ENCODE measurements at places on chromosomes 3 and 15.

DNA sequence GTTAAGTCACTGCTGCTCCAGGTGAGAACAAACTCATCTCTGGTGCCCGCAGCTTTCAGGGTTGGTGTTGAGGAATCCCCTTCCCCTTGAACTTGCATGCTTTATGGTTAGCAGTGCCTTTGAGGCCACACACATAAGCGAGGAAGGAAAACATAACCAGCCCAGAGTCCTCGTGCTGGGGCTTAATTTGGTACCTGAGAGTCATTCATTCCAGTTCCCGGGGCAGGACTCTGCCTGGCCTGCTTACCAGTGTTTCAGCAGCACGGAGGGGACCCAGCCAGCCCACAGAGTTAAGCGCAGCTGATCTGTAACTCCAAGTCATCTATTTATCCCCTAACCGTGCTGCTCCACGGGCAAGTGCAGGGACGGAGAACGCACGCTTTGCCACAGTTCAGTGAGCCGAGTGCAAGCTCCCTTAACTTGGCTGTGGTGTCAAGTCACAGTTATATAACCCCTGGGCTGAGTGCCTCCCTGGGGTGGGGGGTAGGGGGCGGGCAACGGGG, 302.3 kb upstream of the ICE2 start:
- DNase-seq, result no peak

DNA sequence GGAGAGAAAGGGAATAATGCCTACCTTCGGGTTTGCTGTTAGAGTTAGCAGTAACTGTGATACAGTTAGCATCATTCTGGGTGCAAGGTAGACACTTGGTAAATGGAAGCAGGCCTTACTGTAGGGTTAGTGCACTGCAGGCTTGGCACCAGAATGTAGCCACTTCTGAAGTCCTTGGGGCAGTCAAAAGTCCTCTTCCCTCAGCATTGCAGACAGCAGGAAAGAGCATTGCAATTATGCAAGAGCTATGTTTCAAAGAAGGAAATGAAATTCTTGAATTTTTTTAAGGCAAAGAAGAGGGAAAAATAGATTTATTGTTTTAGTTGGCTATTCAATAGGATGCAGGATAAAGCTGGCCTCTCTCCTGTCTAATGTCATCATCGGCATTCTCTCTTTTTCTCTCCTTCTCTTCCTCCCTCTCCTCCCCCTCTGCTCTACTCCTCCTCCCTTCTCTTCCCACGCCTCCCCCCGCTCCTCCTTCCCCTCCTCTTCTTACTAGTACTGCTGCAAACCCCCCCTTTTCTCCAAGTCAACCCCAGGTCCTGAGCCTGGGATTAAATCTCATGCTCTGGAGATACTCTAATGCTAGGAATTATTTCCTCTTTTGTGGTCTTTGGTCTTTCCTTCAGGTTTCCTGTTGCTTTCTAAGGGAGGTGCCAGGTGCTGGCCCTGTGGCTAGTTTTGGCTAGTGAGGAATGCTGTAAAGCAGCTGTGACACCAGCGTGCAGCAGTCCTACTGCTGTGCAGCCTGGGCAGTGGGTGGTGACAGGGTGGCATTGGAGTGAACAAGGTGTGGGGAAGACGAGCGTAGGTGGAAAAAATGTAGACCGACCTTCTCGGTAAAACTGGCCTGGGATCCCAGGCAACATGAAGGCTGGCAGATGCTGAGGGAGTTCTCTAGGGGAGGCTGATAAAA, 21.7 kb downstream of the EEFSEC start:
- peak; percentile 33 for DNase-seq

GRCh38 chr3:161081633-161082032, 23.5 kb downstream of the B3GALNT1 start:
- DNase-seq, result peak; percentile 51

GRCh38 chr3:42159706-42160472, 68.7 kb downstream of the TRAK1 start:
- DNase-seq, result peak; percentile 21

DNA sequence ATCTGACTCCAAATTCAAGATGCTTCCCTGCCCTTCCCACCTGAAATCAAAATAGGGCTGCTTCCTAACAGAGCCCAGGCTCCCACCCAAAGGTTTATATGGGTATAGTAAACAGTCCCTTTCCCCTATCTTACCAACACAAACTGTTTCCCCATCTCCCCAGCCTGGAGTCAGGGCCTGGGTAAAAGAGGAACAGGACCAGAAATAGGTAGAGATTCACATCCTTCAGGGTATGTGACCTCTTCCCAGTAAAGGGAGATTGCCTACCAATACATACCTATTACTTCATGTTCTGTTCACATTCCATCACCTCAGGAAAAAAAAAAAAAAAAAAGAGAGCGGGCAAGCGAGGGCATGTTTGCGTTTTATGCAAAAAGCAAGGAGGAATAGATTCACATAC, 9.7 kb upstream of the SHF start:
- DNase-seq, result no peak

DNA sequence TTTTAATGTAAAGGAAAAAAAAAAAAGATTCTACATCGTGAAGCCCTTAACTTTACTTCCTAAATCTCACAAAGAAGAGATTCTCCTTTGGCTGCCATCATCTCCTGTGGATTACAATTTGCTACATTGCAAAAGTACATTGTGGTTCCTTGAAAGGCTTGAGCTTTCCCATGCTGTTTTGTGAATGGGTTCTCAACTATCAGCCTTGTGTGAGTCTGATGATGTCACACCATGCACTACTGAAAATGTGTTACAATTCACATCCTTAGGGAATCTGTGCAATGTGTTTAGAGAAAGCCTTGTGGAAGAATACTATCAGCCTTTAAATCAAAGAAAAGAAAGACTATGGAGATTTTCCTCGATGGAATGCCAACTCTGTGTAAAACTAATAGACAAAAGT, 510.0 kb upstream of the ALCAM start:
- no peak for DNase-seq

- DNase-seq, result no peak
These were observed 26.5 kb upstream of the POLR2M start for GRCh38 chr15:57680021-57680420.

DNA sequence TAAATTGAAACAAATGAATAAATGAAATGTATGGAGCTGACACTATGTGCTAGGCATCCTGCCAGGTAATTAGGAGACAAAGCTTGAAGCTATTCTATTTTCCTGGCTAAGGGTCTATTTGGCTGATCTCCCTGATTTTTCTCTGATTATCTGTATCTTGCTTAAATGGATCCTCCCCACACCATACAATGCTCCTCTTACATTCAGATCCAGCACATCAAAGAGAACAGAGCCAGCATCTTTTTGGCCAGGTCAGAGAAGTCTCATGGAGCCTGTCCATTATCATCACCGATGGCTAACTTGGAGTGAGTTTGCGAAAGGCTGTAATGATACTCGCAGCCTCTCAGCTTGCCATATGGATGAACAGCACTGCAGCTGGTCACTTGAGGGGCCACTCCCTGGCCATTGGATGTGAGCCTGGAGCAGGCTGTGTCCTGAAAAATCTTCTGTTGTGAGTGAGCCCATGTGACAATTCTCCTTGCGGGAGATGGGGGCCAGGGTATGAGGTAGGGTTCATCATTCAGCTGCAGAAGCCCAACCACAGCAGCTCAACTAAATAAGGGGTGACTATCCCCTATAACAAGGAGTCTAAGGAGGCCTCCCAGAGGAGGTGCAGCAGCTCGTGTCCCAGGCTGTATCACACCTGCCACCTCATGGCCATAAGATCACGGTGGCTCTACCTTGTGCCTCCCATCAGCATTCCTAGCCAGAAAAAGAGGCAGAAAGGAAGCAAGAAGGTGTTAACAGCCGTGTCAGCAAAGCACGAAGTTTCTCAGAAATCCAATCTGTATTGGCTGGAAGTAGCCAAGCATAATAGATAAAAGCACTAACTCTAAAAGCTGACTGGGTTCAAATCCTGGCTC, 69.3 kb upstream of the ST8SIA2 start:
- DNase-seq, result no peak

DNA sequence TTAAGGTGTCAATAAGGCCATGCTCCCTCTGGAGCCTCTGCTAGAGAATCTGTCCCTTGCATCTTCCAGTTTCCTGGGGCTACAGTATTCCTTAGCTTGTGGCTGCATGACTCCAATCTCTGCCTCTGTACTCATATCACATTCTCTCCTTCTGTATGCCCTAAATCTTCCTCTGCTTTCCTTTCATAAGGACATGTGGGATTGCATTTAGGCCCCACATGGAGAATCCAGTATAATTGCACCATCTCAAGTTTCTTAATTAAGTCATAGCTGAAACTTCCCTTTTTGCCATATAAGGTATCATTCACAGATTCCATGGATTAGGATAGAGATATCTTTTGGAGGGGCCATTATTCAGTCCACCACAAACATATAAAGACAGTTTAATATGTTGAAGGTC, 409.8 kb upstream of the TMCO5A start:
- DNase-seq, result no peak

DNA sequence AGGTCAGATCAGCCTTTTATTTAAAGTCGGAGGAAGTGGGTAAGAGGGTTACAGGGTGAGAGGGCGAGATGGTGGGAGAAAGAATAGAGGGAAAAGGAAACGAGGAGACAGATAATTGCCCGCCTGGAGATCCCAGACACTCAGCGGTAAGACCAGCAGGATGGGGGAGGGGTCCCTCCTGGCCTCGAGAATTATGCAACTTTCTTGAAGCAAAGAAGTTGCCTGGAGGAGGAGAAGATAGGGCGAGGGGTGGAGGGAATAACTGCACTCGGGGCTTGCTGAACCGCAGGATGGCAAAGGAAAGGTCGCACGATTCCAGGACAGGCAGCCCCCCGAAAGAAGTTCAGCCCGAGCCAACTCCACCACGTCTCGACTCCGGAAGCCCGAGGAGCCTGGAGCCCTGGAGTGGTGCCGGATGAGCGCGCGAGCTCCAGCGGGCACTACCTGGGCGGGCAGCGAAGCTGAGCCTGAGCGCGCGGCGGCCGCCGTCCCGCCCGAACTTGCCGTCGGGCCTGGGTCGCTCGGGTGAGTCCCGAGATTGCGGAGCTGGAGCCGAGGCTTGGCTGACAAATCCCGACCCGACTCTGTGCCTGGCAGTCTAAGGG, 402 bp downstream of the WWTR1 start:
- DNase-seq, result no peak

DNA sequence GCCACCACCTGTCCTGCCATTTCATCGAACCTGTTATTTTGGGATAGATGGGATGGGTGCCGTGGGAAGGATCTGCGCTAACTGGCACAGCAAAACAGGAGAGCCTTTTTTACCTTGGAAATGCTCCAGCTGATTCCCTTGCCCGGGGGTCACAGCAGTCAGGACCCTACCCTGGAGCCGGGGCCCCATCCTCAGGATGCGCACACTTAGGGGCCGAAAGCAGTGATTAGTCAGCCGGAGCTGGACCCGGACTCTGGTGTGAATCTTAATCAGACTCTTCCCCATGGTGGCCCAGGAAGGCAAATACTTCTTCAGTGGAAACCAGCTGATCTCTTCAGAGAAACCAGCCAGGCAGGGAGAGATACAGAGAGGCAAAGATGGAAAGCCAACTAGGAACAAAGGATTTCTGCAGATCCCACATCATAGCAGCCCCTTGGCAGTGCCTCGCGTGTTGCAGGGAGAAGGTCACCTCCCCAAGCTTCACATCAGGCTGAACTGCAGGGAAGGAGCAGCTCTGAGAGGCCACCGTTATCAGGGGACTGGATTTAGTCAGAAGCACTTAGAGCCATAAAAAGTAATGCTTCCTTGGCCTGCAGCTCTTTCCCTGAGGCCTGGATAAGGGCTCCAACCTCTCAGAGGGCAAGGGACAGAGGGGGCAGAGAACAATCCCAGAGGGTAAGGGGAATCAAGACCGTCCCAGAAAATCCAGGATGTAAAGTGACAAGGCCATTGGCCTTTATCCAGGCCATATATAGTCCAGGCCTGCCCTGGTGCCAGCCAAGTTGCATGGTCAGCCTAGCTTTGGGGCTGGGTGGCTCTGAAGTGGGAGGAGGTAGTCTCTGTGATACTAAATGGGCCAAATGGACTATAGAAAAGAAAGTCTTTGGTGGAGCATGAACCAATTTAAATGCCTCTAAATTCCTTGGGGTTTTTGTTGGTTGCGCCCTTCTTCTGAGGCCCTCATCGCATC, 52.9 kb downstream of the WDR76 start:
- no peak for DNase-seq

GRCh38 chr15:38059665-38060064, 125.2 kb downstream of the TMCO5A start:
- DNase-seq, result peak; percentile 51

- DNase-seq, result no peak
These were observed 175.4 kb downstream of the EBLN2 start for GRCh38 chr3:73236867-73237266.

- DNase-seq, result no peak
These were observed 328.0 kb upstream of the DNAJC19 start for GRCh38 chr3:181317508-181317907.

DNA sequence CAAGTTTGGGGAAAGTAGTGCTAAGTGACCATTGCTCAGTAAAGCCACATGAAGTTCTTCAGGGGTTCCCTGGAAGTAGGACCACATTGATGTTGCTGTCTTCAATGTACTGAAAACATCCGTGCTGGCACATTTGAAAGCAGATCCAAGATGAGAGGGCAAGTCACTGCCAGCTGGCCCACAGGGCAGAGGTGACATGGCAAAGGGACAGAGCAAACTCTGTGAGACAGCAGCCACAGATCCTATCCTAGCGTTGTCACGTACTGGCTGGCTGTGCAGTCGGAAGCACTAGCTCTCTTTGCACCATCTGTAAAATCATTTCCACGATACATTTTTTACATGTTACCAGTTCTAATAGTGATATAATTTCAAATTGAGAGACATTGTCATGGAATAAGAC, 13.8 kb downstream of the MUC13 start:
- DNase-seq, result no peak

- DNase-seq, result no peak
These were observed 18.2 kb downstream of the HEG1 start for GRCh38 chr3:125037498-125038150.

GRCh38 chr15:89936051-89936785, 23.5 kb upstream of the ARPIN start:
- no peak for DNase-seq

DNA sequence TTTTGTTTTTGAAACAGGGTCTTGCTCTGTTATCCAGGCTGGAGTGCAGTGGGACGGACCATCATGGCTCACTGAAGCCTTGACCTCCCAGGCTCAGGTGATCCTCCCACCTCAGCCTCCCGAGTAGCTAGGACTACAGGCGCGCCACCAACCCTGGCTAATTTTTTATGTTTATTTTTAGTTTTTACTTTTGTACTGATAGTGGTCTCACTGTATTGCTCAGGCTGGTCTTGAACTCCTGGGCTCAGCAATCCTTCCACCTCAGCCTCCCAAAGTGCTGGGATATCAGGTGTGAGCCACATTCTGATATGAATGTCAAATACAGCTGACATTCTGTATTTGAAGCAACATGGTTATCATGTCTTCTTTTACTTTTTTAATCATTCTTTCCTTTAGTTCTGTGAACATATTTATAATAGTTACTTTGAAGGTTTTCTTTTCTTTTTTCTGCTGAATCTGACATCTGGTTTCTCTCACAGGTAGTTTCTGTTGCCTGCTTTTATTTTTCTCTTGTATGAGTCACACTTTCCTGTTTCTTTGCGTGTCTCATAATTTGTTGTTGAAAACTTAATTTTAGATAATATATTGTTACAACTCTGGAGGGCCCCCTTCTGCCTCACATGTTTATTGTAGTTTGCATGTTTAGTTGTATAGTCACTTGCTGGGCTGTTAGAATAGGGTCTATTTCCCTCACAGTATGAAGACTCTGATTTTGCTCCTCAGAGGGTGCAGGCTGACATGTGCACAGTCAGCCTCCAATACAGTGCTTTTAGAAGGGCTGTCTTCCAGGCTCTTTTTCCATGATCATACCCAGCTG, 8.4 kb upstream of the CNTN4 start:
- no peak for DNase-seq

- DNase-seq, result no peak
These were observed 144.6 kb upstream of the MEF2A start for GRCh38 chr15:99421172-99421656.
